ENCODE measurements at places on chromosomes 4 and X.

DNA sequence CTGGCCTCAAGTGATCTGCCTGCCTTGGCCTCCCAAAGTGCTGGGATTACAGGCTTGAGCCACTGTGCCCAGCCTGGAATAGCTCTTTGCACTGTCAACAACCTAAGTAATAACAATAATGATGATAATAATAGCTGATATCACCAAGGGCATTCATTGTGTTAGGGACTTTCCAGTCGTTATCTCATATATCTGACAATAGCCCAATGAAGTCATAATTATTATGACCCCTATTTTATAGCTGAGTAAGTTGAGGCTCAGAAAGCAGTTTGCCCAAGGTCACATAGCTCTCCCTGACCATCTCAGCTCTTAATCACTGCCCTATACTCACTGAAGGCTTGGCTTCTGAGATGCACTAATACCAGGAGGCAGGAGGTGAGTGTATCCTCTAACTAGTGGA, 18.7 kb upstream of the MAP7D3 start:
- DNase-seq = no peak
- no peak overlapping the region for H3K27ac ChIP-seq
- H3K36me3 ChIP-seq = no peaks in the 10 kb centered on the region

- H3K36me3 ChIP-seq = no peaks in the 10 kb centered on the region
- no peak overlapping the region for H3K4me3 ChIP-seq
- H3K27me3 ChIP-seq = no peaks in the 10 kb centered on the region
- DNase-seq = no peak
- H3K27ac ChIP-seq = peak overlapping the region; percentile 70
- H3K4me1 ChIP-seq = peaks cover 24% of the 10 kb centered on the region
Measured at GRCh38 chr4:15836362-15836761, 58.2 kb downstream of the CD38 start.

DNA sequence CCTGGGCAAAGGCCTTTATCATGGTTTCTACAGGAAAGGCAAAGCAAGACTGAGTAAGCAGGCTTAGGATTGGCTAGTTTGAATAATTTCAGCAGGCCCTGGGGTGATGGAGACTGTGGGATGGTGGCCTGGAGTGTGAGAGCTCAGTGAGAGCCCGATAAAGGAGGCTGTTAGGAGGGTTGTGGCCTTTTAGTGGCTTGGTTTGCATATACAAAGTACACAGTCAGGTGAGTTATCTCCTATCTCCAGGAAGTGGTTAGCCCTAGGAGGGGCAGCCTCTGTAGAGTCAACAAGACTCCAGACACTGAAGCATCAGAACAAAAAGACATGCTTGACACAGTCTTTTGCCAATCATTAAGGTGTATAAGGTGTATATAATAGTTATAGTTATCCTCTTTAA, 157.2 kb downstream of the CFAP299 start:
- no peak overlapping the region for H3K27ac ChIP-seq
- H3K4me1 ChIP-seq = no peaks in the 10 kb centered on the region
- no peak for DNase-seq
- H3K27me3 ChIP-seq = no peaks in the 10 kb centered on the region
- no peak overlapping the region for H3K4me3 ChIP-seq

- H3K27me3 ChIP-seq = no peaks in the 10 kb centered on the region
- H3K4me3 ChIP-seq = no peak overlapping the region
- H3K27ac ChIP-seq = no peak overlapping the region
- no peaks in the 10 kb centered on the region for H3K36me3 ChIP-seq
- DNase-seq = no peak
Measured at GRCh38 chr4:90757534-90758060, 630.4 kb downstream of the CCSER1 start.

- H3K36me3 ChIP-seq = no peaks in the 10 kb centered on the region
- no peak overlapping the region for H3K4me3 ChIP-seq
- no peaks in the 10 kb centered on the region for H3K27me3 ChIP-seq
Measured at GRCh38 chrX:118225711-118226428, 109.3 kb upstream of the KLHL13 start.

DNA sequence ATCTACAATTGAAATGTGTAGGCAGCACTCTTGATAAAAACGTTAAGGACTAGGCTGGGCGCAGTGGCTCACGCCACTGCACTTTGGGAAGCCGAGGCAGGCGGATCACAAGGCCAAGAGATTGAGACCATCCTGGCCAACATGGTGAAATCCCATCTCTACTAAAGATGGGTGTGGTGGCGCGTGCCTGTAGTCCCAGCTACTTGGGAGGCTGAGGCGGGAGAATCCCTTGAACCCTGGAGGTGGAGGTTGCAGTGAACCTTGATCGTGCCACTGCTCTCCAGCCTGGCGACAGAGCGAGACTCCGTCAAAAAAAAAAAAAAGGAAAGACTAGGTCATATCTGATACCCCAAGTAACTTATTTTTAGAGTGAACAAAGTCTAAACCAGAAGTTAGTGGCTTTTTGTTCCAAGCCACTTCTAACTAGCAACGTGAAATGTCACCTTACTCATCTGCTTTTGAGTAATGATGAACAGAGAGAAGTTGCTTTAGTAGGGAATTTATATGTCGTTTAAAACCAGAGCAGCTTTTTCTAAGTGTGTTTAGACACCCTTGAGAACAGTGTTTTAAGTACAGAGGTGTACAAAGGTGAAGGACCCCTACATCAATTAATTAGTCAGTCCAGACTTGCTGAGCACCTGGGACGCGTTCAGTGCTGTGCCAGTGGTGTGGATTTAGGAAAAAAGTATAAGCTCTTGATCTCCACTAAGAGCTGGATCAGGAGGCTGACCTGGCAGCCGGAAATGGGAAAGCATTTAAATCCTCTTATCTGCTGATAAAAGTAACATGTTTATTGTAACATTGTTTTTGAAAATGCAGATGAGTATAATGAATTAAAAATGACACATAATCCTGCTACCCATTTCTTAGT, 23.5 kb downstream of the SPRY1 start:
- no peaks in the 10 kb centered on the region for H3K27me3 ChIP-seq
- H3K36me3 ChIP-seq = no peaks in the 10 kb centered on the region
- DNase-seq = no peak
- no peak overlapping the region for H3K27ac ChIP-seq

GRCh38 chr4:182916483-182917181, 554 bp downstream of the DCTD start:
- H3K27me3 ChIP-seq = no peaks in the 10 kb centered on the region
- peaks cover 7% of the 10 kb centered on the region for H3K36me3 ChIP-seq
- DNase-seq = peak; percentile 38
- H3K27ac ChIP-seq = peak overlapping the region; percentile 96

- no peaks in the 10 kb centered on the region for H3K4me1 ChIP-seq
- no peak for DNase-seq
- H3K27ac ChIP-seq = no peak overlapping the region
Measured at GRCh38 chrX:66015152-66015831, 24.6 kb downstream of the VSIG4 start.

GRCh38 chrX:94813541-94813940, 1139.5 kb downstream of the FAM133A start:
- DNase-seq = no peak
- no peak overlapping the region for H3K27ac ChIP-seq
- no peaks in the 10 kb centered on the region for H3K4me1 ChIP-seq
- no peaks in the 10 kb centered on the region for H3K36me3 ChIP-seq
- H3K4me3 ChIP-seq = no peak overlapping the region
- H3K27me3 ChIP-seq = no peaks in the 10 kb centered on the region

Measured in esophagus squamous epithelium (tissue), 5 donors.